ENCODE measurements at places on chromosomes 7 and 10.

DNA sequence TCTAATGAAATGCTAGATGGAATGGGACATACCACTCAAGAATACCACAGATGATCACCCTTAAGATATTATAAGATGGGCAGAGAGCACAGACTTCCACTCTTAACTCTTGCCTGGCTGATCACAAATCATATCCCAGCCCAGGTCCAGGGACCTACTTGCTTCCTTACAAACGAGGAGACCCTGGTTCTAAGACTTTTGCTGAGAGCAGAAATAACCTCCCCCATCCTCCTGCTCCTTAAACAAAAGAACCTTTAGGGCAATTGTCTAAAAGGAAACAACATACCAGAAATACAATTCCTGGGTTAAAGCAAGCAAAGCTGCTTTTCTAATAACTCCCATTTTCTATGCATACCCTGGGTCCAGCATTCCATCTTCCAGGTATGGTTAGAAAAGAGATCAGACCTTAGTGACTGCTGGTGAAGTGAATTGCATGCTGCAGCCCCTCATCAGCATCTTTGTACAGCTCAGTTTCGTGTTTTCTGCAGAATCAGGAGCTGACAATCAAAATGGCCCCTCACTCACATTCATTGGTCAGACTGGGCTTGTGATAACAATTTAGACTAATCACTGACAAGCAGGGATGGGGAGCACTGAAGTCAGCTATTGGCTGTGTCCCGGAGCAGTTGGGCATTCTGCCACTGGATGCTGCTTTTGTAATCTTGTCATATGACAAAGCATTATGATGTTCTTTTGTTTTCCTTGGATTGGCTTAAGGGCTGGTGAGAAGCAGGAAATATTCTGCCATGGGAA is 14.6 kb downstream of the IFIT3 start:
- DNase-seq: peak; percentile 36

DNA sequence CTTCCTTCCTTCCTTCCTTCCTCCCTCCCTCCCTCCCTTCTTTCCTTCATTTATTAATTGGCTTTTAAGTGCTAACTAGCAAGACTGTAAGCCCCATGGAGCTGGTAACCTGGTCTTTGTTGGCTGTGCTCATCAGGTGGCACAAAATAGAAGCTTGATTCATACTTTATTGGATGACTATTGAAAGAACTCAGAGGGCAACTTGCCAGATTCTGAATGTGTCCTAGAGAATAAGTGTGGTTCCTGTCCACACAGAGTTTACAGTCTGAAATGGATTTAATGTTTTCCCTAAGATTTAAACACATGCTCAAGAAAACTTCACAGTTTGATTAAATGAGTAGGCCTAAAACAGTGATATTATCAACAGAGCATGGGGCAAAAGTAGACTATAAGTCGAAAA is 3.1 kb upstream of the CACNB2 start:
- DNase-seq: no peak

- peak; percentile 91 for DNase-seq
These were observed at the start of gene FAM20C for GRCh38 chr7:191981-192649. FAM20C (plus strand) TSS chr7:192571; CDS start chr7:193200, 629 bp downstream.

- DNase-seq: peak; percentile 55
These were observed 41.8 kb upstream of the LRRC18 start for GRCh38 chr10:48981310-48981907.

- DNase-seq: no peak
These were observed 400.1 kb downstream of the SORCS1 start for GRCh38 chr10:106764360-106764759.

DNA sequence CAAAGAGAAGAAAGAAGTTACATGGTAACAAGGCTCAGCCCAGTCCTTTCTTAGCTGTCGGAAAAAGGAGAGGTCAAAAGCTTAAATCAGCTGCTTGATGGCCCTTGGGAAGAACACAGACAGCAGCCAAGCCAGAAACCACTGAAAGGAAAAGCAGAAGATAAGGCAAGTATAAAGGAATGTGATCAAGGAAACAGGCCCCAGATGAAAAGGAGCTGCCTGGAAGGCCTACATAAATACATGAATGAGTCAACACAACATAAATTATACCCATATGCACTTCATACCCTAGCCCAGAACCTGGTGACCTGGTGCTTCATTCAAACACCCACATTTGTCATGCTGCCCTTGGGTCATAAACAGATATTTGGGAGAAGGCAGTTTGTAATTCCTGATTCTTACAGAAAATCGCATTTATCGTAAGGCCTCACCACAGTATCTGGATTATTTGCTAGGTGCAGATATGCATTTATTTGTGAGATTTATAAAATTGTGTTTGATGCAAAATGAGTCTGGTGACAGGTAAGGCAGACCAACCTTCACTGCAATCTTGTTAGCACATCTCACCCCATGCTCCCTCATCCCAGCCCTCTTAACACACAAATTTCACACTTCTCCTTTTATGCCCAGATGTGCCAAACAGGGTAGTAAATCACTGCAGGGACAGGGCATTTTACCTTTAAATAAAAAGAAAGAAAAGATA is 94.9 kb upstream of the KCNIP2 start:
- no peak for DNase-seq

- DNase-seq: no peak
These were observed 31.3 kb downstream of the LIPJ start for GRCh38 chr10:88617772-88618300.

DNA sequence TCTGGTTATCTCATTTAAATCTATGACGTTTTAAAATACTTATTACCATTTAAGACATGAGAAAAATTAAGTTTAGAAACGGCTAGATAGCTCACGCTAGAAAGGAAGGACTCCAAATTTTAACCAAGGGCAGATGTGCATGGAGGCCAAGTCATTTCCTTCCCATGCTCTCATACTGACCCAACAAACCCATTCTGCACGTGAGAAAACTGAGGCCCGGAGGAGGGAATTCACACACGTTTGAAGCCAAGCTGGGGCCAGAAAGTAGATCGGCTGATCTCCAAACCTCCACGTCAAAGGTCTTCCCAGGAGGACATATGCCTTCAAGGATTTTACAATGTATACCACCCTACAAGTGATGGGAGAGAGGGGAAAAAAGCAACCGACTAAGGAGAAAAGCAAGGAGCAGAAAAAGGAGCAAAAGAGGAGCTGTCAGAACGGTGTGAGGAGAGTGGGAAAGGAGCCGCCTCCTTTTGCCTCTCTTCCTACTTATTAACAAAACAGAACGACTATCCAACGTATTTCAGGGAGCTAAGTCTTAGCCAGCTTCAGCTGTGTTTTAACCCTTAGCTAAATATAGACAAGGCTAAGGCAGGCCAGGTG is 645 bp upstream of the SIRT1 start:
- DNase-seq: no peak

DNA sequence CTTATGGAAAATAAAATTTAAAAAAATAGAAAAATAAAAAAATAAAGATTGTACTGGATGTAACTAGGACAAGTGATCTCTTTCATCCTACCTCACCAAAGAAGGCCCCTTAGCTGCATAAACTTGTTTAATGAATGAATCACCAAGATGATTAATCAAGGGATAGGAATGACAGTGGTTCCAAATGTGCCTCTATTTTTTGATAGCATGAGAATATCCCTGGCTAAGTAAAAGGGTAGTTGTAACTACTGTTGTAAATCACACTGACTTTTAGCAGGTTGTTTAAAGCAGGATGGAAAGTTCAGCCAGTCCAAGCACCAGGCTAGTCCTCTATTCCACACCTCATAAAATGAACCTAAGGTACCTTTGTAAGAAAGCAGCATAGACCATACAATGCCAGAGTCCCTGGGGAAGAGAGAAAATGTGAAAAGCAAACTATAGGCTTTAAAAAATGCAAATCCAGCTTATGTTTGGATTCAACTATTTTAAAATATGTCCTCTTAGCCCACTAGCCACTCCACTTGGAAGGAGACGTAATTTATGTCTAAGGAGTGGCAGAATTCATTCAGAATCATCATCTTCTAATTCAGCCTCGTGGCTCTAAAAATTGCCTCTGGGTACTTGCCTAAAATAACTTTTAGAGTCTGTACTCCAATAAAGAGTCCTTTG is 126.8 kb downstream of the SKIDA1 start:
- no peak for DNase-seq

DNA sequence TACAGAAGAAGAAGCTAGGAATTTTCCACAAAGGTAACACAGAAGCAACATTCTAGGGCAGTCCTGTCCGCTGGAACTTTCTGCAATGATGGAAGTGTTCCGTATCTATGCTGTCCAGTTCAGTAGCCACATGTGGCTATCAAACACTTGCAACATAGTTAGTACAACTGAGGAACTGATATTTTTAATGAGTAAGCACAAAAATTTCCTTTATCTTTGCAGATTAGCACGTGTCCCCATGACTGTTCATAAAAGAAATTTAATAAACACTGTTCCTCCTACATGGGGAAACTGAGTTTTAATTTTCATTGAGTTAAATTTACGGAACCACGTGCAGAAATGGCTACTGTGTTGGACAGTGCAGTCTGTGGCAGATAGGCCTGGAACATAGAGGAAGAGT is 336.4 kb upstream of the KMT2E start:
- DNase-seq: no peak

DNA sequence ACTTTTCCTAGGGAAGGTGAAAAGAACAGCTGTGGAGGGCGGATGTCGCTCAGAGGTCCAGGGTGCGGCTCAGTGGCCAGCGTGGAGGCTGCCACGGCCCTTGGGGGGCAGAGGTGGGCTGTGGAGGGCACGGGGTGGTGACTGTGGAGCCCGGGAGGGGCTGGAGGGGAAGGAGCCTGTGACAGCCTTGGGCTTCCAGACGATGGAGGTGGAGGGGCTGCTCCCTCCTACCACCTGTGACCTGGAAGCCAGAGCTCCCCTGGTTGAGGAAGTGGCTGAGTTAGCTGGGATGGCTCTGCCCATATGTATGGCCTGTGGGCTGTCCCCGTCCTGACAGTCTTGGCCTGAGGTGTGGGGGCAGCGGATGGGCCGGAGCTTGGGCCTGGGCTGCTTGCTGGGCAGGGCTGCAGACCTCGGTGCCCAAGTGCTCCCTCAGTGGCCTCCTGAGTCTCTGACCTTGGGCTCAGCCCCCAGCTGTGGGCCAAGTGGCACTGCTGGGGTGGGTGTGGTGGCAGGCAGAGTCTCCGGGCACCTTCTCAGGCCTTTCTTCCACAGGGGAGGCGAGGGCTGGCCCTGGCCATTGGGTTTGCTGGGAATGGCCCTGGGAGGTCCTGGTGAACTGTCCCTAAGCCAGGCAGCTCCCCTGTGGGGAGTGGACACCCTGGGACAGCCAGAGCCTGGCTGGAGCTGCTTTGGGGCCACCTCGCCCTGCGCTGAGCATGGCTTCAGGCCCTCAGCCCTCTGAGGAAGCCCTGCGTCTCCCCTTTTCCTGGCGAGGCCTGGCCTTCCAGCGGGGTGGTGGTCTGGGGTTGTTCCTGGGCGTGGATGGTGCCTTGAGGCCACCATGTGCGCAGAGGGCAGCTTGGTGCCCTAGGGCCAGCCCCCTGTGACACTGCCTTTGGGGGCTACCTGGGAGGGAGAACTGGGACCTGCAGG is 3.9 kb downstream of the BRI3 start:
- no peak for DNase-seq

DNA sequence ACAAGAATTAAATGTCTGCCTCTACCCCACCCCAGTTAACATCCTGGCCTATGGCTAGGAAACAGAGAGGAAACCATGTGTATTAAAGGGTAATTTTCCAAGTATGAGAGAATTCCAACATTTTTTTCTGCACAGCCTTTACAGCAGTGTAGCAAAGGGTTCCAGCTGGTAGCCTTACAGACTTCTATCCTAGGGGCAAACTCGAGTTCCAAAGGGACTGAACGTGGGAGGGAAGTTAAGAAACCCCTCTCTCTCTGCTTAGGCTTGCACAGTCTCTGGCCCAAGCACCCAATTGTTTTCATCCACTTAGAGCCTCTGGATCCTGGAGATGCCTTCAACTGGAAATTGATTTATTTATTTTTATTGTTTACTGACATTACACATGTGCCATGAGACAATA is 60.3 kb downstream of the SLC16A12 start:
- DNase-seq: no peak

DNA sequence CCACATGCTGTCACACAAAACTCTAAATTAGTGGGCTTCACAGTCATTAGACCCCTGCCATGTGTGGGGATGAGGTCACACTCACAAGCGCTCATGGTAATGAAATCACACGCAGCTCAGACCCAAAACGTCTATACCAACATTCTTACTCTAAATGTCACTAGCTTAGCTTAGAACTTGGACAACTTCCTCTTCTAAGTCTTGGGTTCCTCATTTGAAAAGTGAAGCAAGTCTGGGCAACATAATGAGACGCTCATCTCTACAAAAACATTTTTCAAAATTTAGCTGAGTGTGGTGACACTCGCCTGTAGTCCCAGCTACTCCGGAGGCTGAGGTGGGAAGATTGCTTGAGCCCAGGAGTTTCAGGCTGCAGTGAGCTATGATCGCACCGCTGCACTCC is 92.7 kb upstream of the MACROH2A2 start:
- no peak for DNase-seq

DNA sequence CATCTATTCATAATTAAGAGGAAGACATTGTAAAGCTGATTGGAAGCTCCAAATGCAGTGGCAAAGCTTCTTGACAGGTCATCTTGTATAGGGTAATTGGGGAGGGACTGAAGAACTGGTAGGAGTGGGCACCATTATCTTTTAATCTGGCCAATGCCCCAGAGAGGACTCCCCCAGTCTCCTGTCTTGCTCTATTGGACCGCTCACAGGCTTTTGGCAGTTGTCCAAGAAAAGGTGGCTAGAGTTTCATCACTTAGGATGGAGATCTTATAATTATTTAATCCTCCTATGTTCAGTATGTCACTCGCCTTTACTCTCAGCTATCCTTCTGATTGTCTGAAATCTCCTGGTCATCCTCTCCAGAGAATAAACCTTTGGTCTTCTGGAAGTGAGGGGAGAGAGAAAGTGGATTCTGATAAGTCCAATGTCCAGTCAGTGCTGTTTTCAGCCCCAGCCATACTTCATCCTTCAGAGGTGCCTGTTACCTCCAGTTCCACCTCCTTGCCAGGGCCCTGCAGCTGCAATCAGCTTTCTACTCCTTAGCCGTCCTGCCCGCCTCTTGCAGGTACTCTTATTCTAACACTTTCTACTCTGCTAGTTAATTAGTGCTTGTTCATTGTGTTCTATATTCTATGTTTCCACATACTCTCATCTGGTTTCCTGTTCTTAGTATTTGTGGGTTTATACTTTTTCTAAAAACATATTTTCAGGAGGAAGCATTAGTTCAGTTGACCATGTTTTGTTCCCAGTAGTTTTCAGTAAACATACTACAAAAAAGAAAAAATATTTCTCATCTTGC is 241.6 kb downstream of the NSUN6 start:
- no peak for DNase-seq

GRCh38 chr10:14173706-14174594 is 156.8 kb downstream of the FRMD4A start:
- DNase-seq: peak; percentile 33
